ENCODE measurements at places on chromosomes 4 and X.

- no peak for DNase-seq
Measured at GRCh38 chrX:16566571-16566970, 83.4 kb upstream of the S100G start.

DNA sequence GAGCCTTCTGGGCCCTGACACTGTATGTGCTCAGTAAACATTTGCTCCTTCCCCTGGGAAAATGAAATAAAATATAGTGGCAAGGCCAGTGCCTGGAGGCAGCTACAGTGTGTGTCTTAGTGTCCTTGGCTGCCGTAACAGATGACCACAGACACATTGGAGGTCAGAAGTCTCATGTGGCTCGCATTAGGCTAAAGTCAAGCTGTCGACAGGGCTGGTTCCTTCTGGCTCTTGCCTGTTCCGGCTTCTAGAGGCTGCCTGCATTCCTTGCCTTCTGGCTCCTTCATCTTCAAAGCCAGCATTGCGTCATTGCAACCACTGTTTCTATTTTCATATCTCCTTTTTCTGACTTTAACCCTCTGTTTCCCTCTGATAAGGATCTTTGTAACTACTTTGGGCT, 83.6 kb upstream of the STX18 start:
- no peak for DNase-seq

GRCh38 chr4:165380805-165381204, 2.0 kb downstream of the CPE start:
- DNase-seq: no peak

GRCh38 chrX:125782184-125782583, 383.9 kb downstream of the DCAF12L2 start:
- DNase-seq: no peak
